Caco-2 (cell line): ENCODE measurements at places on chromosomes 2 and 18. TPM values are rescaled to one million over a fixed set of nuclear protein-coding genes. Genes with fewer than 3 reads are reported as not detected.

Gene TNS1
- 16.1 and 16.9 TPM in 2 replicates for total RNA-seq

DNA sequence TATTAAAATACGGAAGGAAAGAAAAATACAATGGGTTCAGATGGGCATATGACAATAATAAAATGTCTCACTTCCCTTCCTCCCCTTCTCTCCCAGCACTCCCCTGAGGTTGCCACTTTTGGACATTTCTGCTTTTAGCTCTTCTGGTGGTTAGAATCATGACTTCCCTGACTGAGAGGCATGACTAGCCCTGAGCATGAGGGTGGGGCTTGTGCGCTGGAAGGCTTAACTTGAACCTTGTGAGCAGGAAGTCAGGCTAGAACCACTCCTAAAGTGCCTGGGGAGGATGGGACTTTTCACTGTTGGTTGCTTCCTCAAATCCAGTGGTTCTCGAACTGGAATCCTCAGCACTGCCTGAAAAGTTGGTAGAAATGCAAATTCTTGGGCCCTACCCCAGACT is 19.7 kb upstream of the ARHGAP25 start:
- DNase-seq: no peak

Gene DOK6
- not detected in 2 replicates for total RNA-seq

GRCh38 chr2:129721846-129722245 is 257.6 kb upstream of the RAB6C start:
- no peak for DNase-seq

DNA sequence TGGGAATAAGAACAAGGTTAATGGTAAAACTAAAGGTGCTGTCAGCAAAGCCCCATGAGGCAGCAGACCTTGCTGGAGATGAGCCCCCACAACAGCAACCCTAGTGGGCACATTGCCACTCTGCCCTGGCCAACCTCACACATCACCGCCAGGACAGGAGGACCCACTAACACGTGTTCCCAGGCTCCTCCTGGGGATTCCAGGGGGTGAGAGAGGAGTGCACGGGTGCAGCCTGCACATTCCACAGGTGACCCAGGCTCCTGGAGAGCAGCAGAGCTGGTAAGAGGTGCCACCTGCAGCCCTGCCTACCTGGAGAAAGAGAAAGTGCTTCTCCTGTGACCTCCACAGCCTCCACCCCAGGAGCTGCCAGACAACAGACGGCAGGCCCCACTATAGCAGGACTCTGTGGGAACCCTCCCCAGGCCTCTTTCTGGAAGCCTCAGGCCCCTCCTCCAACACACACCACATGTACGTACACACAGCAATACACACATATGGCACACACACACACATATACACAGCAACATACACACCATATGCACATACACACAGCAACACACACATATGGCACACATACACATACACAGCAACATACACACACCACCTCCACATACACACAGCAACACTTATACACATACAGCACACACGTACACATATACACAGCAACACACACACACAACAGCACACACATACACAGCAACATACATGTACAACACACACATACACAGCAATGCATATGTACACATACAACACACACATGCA is 187.1 kb downstream of the GLI2 start:
- DNase-seq: no peak

Gene CCDC68
- total RNA-seq: 6.9 and 7.6 TPM in 2 replicates

DNA sequence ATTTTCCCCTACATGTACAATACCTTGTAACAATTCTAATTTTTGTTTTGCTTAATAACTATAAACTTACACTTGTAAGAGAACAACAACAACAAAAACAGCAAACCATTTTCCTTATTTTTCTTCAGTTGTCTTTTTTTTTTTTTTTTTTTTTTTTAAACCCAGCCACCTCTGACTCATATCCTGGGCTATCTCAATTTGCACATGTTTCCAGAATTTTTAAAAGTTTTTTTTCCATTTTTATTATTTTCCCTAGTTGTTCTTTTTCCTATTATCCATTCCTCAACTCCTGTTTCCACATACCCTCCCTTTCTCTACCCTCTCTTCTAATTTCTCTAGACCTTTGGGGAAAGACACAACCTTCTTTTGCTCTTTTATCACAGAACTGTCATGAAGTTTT is 112.5 kb downstream of the EFEMP1 start:
- no peak for DNase-seq

- no peak for DNase-seq
Observed at GRCh38 chr2:229810786-229811185, 96.4 kb upstream of the DNER start.

DNA sequence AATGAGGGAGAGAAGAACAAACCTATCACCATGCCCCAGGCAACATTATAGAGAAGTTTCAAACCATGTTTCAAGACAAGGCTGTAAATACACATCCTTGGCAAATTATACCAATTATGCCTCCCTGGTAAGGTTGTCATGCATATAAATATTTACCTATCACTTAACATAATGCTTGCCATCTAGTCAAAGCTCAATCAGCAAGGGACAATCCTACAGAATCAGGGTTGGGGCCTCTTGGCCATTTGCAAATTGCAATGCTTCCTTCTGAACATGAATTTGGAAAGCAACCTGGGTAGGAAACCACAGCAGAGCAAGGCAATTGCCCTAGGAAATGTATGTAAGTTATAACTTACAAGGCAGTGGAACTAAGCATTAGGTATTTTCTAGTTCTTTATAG is 907.2 kb upstream of the CDH2 start:
- no peak for DNase-seq

Gene USP40
- total RNA-seq: 27.4 and 27.8 TPM in 2 replicates

DNA sequence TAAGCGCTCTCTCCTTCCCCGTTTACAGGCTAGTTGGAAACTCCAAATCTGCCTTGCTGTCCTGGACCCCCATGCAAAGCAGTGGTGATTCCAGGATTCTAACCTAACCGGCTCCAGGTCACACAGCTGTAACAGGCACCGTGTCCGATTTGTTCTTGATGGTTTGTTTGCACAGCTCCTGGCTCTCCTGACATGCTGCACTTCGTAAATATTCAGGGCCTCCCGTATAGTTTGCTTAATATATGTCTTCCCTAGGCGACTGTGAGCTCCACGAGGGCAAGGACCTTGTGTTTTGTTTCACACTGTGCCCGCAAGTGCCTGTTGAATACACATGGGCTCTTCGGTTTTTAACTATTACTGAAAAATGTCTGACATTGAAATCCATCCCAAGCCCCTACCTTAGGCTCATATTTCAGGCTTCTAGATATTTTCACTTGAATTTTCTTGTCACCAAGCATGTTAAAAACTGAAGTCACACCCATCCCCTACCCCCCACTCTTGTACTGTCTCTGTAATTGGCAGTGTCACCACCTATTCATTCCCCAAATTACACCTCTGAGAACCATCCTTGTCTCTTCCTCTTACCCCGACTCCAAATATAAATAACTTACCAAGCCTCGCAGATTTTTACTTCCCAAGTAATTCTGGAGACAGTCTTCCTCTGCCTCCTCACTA is 1.0 kb upstream of the PUM2 start:
- peak; percentile 69 for DNase-seq

DNA sequence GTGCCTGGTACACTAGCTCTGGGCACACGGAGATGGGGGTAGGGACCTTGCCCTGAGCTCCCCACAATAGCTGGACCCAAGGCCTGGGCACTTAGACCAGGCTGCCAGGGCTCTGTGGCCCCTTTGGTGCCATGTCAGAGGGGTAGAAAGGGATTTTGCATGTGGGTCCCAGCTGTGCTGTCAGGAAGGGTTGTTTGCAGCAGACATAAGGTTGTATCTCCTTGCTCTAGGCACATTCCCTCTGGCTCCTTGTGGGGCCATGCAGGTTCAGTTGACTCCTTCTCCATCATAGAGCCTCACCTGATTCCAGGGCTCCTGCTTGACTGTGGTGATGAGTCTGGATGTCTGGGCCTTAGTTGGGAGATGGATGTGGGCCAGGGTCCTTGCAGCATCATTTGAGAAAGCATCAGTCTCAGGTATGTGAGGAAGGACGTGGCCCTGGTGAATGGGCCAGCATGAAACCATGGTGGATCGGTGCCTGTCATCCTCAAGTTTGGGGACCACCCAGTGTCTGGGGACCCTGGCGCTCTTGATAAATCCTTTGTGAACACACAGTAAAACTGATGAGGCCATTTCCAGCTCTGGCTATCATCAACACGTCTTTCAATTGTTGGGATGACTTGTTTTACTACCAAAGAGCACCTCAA is 461.9 kb upstream of the HS6ST1 start:
- no peak for DNase-seq

DNA sequence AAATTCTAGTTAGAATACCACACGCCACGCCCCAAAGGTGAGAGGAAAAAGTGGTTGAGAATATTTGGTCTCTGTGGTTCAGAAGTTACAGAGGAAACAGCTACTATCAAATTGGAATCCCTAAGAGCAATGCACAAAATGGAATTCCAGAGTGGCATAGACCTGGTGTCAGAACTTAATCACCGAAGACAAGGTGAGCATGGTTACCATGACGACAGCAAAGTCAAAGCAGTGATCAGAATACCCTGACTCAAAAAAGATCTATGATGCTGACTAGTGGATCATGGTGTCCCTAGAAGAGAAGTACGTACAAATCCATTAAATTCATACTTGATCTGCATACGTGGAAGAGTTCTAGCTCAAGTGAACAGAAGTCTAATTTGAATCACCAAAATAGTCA is 14.5 kb downstream of the LRRTM4 start:
- no peak for DNase-seq

DNA sequence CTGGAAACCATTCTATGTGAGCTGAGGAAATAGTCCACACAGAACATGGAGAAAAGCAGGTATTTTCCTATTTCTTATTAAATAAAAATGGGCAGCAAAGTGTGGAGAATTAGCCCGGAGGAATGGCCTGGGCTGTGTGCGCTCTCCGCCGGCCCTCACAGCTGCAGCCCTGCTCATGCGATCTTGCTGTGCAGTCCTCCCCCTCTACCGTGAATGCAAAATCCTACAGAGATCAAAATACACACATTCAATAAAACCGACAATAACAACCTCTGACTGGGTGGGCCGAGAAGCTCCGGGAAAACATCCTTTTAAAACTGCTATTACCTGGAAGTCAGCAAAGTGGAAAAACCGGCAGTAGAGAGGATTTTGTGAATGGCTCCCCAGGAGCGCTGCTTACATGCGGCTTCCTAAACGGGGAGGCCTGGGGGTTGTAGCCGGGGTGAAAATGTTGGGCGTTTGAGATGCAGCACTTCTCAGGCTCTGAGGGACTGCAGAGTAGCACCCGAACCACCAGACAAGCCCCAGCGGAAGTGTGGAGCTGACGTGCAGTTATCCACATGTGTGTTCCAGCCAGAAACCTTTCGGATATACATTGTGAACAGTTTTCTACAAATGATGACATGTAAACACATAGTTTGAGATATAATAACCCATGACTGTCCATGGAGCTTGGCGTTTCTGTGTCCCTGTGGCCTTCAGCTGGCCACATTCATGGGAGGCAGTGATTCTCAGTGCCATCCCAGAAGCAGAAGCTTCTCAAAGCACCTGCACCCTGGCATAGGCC is 94.2 kb upstream of the ALKAL2 start:
- no peak for DNase-seq

Gene MPP4
- total RNA-seq: 0.16 and 0.37 TPM in 2 replicates

DNA sequence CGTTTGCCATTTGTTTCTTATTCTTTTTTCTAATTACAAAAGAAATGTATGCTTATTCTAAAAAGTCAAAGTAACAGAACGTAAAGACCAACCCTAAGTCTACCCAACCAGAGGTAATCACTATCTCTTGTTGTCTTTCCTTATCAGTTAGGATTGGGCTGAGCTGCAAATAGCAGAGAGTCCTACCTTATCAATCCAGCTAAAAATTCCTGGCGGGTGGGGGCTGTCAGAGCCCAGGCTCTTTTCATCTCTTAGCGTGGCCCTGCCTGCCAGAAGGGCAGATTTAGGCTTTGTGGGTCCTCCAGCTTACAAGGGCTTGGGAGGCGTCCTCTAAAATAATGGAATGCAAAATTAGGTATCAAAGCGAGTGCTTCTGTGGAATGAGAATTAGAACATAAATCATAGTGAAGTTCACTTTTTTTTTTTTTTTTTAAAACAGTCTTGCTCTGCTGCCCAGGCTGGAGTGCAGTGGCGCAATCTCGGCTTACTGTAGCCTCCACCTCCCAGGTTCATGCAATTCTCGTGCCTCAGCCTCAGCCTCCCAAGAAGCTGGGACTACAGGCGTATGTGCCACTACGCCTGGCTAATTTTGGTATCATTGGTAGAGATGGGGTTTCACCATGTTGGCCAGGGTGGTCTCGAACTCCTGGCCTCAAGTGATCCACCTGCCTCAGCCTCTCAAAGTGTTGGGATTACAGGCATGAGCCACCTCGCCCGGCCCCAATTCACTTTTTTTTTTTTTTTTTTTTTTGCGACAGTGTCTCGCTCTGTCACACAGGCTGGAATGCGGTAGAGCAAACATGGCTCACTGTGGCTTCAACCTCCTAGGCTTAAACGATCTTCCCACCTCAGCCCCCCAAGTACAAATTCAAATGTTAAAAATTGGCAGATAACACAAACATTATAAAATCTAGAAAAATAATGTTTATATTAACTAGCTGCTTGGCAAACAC is 57.4 kb upstream of the B3GNT7 start:
- DNase-seq: peak; percentile 75

- DNase-seq: no peak
Observed at GRCh38 chr18:69808399-69808798, 139.3 kb downstream of the CD226 start.

Gene TXNDC2
- not detected in 2 replicates for total RNA-seq

DNA sequence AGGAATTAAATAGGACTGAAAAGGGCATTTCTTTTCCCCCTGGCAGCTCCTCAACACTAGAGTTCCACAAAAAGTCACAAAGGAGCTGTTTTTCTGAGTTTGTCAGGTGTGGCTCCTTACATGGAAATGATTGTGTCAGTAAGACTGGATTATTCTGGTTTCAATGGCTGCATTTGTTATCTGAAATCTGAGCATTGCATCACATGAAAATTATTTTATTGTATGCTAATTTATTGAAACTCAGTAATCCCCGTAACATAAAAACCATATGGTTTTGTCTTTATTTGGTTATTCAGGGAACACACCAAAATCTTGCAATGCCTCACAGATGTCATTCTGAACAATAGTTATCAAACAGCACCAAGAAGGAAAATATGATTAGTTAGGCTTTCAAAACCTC is 439.7 kb upstream of the TNP1 start:
- DNase-seq: no peak

GRCh38 chr2:118634876-118635275 is 212.6 kb downstream of the EN1 start:
- no peak for DNase-seq

Gene IL18R1
- not detected in 2 replicates for total RNA-seq

GRCh38 chr2:25954199-25954752 is 28.0 kb downstream of the KIF3C start:
- no peak for DNase-seq

GRCh38 chr2:17628349-17629261 is 88.1 kb downstream of the VSNL1 start:
- no peak for DNase-seq

- no peak for DNase-seq
Observed at GRCh38 chr2:138874251-138874650, 94.1 kb upstream of the NXPH2 start.

Gene AFF3
- 0.05 and 0.19 TPM in 2 replicates for total RNA-seq

- DNase-seq: no peak
Observed at GRCh38 chr18:57188851-57189557, 42.1 kb downstream of the BOD1L2 start.

Gene REG3A
- total RNA-seq: 0.45 and 1.1 TPM in 2 replicates
